ENCODE measurements at places on chromosomes 16 and 17.

- DNase-seq: no peak
Observed at GRCh38 chr17:35104844-35105450, 14.7 kb downstream of the RAD51D start.

DNA sequence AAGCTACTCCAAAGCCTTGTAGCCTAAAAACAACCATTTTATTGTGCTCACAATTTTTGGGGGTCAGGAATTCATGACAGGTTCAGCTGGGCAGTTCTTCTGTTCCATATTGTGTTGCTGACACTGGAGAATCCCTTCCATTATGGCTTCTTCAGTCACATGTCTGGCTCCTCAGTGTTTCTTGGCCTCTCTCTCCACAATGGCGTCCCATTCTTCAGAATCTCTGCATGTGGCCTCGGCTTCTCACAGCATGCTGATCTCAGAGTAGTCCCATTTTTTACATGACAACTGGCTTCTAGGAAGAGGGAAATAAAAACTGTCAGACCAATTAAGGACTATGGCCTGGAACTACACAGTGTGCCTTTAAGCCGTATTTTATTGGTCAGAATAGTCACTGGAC is 49.7 kb downstream of the NF1 start:
- DNase-seq: no peak

DNA sequence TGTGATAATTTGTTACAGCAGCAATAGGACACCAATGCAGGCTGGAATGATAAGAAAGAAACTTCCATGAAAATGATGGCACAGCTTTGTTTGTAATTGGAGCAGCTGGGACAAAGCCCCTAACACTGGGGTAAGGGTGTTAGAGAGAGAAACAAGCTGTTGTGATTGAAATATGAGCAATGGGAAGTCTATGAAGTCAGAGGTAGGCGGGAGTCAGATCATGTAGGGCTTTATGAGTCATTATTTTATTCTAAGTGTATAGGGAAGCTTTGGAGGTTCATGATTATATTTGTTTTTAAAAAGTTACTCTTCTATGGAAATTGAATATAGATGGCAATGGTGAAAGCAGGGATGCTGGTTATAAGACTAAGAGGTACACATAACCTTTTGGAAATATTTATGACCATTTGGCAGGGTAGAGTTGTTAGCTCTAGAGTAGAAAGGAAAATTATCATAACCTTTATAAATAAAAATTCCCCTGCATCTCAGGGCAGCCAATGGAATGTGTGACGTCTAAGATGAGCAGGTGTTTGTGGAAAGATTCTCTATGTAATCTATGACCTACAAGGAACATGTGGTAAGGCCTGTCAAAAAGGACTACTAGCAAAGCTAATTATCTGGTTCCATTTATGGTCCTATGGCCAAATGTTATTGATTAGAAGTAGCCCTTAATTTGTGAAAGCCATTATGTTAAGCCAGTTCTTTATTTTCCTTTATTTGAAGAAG is 85.6 kb downstream of the KCNJ2 start:
- DNase-seq: no peak

GRCh38 chr17:75428543-75429469 is 23.3 kb upstream of the GRB2 start:
- no peak for DNase-seq

DNA sequence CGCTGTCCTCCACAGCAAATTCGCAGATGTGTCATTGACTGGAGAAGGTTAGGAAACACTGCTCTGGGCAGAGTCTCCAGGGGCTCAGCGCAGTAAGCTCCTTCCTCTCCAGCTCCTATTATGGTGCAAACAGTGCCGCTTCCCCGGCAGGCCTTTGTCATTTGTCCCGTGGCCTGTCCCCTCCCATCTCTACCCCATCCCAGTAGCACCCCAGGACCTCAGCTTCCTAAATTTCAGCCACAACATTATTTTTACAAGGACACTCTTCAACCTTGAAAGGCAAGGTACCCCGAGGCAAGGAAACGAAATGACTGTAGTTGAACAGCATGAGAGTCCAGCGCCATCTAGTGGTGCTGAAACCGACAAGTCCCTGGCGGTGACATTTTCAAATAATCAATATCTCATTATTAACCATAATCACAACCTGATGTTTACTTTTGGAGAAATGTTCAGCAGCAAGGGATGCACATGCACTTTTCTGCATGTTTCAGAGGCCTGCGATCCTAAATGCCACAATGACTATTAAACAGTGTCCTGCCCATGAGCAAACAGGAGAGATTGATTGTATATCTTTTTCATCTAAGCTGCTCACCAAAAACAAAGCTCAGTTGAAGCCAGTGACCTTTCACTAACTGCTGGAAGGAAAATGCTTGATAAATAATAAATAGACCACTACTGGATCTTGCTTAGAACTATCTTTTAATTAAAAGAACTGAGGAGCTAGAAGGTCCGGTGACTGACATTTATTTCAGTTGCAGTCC is 16.5 kb downstream of the MRPS23 start:
- DNase-seq: peak; percentile 64

- peak; percentile 26 for DNase-seq
Observed at GRCh38 chr17:58991718-58992331, 114.9 kb downstream of the TRIM37 start.

DNA sequence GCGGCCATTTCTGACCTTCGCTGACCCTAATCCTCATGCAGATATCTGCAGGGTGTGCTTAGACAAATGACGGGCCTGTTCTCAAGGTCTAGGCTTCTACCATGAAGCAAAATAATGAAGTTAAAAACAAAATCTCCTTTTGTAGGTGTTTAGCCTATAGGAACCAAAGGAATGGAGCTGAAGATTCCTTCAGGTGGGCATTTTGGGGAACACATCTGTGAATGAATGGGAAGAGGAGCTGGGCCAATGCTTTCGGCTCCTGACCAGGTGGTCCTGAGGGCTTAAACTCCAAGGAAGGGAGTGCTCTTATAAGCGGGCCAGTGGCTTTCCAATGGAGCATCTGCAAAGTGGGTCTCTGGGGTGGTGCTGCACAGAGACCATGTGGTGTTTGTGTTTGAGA is 14.1 kb upstream of the IL34 start:
- DNase-seq: no peak

- DNase-seq: no peak
Observed at GRCh38 chr17:44338702-44339101, 6.4 kb upstream of the GRN start.

DNA sequence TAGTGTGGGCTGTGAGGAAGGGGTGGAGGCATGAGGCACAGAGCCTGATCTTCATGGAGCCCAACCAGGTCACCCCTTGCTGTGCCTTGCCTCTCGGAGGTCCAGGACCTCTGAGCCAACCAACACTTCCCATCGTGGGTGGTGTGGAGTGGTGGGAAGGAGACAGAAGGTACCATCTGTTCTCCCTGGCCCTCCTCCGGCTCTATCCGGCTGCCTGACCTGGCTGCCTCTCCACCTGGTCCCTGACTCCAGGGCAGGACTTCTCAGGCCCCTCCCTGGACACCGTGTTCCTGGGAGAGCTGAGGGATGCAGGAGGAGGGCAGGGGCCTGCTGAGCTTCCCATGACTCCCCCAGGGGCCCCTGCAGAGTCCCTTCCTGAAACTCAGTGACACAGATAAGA is 3.9 kb downstream of the PDK2 start:
- DNase-seq: no peak

All from colonic mucosa (tissue), 4 donors.